Effector CD8-positive, alpha-beta T cell (primary cell): ENCODE measurements at places on chromosomes 7 and 10.

DNA sequence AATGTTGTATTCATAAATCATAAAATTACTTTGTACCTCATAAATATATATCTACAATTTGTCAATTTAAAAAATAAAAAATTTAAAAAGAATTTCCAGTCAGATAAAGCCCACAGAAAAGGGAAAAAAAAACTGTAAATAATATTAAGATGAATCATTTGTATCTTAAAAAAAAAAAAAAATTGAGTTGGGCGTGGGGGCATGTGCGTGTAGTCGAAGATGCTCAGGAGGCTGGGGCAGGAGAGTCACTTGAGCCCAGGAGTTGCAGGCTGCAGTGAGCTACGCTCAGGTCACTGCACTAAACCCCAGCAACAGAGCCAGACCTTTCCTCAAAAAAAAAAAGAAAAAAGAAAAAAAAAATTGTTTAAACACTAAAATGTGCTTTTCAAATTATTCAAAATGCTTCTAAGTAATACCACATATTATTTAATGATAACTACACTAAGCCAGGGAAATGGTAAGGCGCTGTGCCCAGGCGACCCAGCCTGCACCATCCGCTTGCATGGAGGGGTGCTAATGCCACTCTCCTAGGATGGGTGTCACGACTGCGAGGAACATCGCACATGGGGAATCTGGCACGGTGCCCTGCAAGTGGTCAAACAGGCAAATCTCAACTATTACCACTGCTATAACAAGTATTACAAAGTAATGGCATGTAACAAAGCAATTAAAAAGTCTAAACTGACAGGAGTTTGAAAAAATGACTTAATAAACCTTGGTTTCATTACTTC is 15.4 kb downstream of the GLUD1 start:
- no peak for DNase-seq

GRCh38 chr7:102897856-102898531 is 14.8 kb upstream of the LRRC17 start:
- no peak for DNase-seq

GRCh38 chr7:45150199-45150598 is 7.4 kb upstream of the RAMP3 start:
- no peak for DNase-seq

DNA sequence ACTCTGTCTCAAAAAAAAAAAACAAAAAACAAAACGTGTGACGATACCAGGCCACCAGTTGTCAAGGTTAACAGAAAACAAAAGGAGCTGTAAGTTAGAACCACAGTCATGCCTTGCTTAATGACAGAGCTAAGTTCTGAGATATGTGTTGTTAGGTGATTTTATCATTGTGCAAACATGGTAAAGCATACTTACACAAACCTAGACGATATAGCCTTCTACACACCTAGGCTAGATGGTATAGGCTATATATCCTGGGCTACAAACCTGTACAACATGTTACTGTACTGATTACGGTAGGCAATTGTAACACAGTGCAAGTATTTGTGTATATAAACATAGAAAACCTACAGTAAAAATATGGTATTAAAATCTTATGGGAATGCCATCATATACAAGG is 564.2 kb downstream of the HTR7 start:
- no peak for DNase-seq

DNA sequence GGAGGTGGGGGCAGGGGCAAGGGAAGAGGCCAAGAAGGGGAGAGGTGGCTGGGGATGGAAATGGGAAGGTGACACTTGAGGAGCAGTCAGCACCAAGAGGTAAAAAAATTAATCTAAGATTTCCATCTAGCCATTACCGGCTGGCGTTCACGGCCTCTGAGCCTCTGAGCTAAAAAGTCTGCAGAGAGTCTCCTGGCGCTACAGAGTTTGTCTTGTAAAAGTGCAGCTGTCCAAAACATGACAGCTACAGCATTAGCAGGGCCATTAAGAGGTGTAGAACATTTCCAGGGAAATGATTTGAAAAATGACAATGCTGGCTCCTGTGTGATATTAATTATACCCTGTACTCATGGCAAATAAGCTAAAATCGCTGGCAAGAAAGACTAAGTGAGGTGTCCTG is 167.6 kb downstream of the LRMDA start:
- no peak for DNase-seq

DNA sequence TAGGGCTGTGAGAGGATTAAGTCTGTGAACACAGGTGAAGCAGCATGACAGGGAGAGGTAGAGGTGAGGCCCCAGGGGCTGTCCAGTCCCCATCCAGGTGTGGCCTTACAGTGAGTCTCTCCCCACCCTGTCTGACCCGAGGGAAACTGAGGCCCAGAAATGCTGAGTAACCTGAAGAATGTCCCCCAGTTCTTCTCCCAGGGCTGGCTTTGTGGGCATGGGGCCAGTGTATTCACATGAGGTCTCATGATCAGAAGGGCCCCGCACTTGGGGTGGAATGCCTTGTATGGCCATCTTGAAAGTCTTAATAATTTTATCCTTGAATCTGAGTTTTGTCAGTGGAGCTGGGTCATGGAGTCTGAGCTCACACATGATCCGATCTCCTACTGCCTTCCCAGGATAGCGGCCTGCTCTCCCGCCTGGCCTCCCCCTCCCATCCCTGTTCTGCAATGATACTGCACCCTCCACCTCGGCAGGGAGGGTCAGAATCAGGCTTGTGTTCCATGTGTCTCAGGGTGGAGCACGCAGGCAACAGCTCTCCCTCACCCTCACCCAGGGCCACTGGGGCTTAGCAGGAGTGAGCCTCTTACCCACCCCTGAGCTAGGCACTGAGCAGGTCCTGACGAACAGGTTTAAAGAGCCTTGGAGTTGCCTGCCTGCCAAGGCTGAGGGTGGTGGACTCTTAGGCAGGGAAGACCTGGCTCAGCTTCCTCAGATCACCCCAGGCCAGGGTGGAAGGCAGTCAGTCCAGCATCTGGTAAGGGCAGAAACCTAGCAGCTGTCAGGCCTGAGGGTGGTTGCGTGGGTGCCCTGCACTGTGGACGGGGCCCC is 41.4 kb upstream of the NPFFR1 start:
- no peak for DNase-seq

- no peak for DNase-seq
Observed at GRCh38 chr10:100554902-100555301, 19.2 kb downstream of the HIF1AN start.

DNA sequence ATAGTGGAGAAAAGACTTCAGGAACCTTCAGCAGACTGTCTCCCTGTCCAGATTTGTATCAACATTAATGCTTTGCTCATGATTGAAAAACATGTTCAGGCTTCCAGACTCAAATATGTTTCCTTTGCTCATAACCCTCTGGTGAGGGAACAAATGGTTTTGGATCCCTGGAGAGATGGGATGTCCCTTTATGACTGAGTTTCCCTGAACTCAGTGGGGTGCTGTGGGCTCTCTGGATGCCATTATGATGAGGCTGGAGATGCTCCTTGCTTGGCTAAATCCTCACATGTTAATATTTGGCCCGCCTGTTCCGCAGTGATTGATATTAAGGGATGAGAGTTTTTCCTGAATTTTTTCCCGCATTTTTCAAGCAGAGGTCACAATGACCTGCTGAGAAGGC is 749.4 kb downstream of the SUGCT start:
- no peak for DNase-seq

GRCh38 chr7:85567983-85568382 is 381.1 kb upstream of the SEMA3D start:
- DNase-seq = no peak

DNA sequence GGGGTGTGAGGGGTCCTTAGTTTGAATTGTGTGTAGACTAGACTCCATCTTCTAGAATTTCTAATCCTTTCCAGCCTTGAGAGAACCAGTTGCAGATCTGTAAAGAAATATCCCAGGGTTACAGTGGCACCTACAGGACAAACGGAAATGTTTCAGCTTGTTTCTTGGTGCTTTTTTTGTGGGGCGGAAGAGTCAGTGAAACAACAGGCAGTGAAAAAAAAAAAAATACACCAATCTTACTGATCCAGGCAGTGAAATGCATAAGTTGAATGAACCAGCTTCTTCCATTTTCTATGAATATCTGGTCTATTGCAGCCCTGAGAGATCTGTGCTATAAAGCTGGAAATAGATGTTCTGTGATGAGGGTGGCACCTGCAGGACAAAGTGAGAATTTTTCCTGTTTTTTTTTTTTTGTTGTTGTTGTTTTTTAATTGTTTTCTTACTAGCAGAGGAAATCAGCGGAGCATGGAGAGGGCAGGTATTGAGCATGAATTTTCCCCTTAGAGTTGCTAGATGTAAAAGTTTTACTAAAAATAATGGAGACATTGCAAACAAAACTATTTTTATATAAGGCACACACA is 81.9 kb upstream of the DYNC1I1 start:
- DNase-seq = no peak

DNA sequence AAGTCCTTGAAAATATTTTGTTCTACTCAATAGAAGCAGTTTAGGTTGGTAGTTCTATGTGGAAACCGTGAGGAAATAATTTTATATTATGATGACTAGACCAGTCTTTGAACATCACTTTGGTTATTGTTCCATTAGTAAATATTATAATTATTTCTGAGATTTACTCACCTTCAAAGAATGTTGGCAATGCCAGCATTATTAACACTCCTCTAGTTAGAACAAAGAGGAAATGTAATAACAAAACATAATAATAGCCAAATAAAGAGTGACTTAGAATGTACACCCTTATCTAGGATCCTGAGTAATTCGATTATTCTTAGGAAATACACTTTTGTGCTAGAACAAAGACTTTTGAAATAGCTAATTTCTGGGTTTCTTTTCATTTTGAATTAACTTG is 121.1 kb downstream of the CFTR start:
- DNase-seq = no peak

DNA sequence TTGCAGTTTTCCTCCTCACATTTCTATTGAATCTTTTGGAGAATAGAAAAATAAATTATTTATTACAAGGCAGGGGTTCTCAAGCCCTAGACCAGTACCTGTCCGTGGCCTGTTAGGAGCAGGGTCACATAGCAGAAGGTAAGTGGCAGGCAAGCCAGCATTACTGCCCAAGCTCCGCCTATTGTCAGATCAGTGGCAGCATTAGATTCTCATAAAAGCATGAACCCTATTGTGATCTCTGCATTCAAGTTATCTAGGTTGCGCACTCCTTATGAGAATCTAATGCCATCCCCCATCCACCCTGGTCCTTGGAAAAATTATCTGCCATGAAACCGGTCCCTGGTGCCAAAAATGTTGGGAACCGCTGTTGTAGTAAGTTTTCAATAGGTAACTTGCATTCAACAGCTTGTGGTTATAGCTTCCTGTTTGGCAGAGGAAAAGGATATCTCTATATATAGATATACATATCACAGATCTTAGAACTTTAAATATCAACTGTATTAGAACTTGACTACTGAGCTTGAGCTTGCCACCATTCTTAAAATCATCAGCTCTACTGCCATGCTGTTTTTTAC is 165.1 kb downstream of the AHR start:
- no peak for DNase-seq

DNA sequence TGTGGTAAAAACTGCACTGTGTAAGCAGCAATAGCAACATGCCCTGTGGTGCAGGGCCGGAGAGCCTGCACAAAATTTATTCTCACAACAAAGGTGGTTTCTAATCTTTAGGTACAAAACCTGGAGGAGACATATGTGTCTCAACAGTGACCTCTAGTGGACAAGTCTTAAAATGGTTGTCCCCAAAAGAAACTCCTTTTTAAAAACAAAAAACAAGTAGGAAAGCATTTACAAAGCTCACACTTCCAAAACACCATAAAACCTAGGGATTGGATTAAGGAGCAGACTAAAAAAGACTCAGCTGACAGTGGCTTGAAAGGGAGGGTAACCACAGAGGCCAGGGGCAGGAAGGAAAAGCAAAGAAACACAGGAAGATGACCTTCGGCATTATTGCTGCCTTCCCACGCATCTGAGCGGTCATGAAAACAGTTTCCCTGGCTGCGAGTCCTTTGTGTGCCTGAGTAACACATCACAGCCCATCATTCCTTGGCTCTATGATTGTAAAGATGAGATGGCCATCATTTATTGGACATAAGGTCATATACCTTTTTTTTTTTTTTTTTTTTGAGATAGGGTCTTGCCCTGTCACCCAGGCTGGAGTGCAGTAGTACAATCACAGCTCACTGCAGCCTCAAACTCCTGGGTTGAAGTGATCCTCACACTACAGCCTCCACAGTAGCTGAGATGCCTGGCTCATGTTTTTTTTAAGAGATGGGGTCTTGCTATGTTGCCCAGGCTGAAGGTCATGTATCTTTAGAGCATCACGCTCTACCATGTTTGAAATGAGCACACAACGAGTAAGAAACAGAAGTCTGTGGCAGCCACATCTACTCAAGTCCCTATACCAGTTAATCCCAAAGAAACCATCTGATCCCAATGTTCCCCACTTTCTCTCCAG is 39.5 kb downstream of the RSU1 start:
- DNase-seq = no peak
